NCI-H510A treated with DMSO at 0.1 percent for 48 hours (cell line): ENCODE measurements at places on chromosomes 7 and 10.

DNA sequence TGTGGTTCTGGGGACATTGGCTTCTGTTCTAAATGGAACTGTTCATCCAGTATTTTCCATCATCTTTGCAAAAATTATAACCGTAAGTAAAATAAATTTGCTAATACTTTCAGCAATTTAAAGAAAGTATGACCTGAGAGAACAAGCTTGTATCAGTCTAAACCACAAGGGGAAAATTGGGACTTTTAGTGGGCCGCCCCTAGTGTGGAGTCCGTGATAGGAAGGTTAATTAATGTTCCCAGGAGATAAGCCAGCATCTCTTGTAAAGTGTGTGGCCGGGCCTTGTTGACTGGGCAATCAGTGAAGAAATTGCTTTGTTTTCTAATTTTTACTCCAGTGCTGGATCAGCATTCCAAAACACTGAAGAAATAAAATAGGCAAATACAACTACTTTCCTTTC is 83.0 kb downstream of the ABCB5 start:
- no peak for DNase-seq

DNA sequence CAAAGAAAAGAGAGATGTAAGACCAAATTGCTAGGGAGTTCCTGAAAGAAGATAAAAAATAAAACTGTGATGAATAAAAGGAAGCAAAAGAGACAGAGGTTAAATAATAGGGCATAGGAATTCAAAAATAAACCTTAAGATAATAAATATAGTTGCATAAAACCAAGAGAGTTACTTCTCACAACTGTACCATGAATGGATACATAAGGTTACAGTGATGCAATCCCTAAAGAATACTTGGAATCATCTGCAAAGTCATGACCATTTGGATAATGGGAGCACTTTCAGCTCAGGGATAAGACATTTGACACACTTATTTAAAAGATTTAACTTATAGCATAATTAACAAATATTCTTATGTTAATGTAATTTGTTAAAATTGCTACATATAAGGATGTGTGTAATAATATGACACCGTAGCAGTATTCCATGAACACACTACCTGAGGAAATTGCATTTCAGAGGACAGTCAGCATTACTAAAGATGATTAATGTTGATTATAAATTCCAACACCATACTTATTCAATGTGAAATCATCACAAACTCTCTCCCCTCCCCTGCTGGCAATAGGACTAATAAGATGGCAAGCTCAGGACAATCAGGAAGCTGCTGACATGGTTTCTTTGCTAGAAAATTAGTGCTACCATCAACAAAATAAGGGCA is 202.1 kb upstream of the AKR1E2 start:
- DNase-seq, result no peak

- no peak for DNase-seq
These were observed 107.2 kb downstream of the SPDYE5 start for GRCh38 chr7:75599244-75599781.

DNA sequence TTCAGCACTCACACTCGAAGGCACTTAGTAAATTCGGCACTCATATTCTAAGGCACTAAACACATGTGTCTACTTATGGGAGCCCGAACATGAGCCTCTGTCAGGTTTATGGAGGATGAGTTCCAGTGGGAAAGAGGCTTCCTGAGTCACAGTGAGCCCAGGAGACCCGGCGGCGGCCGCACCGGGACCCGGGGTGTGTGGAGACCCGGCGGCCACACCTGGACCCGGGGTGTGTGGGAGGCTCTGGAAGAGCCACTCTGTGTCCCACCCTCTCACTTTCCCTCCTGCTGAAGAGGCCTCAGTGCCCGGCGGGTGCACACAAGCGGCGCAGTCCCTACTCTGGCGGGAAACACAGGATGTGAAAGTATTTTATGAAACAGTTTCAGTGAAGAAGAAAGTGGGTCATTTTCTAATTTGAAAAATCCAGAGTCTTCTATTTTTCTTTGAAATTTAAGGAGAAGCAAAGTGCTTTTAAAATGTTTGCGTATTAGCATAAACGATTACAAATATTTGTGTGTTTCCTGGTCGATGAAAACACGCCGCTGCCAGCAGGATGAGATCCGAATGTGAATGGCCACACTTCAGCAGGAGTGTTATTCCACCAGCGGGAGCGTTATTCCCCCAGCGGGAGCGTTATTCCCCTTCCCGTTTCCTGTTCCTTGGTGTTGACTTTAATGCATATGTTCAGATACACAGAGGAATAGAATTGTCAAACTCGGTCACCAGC is 625.1 kb downstream of the DNAJB6 start:
- DNase-seq, result peak; percentile 77

DNA sequence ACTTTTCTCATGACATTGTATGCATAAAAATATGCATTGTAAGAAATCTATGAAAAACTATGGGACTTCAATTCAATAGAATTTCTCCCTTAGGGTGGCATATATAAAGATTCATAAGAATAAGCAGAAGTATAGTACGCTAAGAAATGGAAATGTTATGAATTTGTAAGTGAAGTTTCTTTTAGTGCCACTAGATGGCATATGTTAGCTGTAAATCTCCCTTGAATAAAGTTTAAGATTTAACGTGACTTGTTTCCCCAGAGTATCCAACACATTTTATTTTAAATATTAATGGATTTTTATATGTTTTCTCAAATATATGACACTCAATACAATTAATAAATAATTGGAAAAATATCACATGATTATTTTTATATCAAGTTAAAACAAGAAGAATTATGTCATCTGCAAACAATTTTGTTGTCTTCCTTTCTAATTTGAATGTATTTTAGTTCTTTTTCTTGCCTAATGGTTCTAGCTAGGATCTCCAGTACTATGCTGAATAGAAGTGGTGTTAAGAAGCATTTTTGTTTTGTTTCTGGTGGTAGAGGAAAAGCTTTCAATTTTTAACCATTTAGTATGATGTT is 287.2 kb downstream of the HGF start:
- DNase-seq, result peak; percentile 55

- no peak for DNase-seq
These were observed 671.0 kb upstream of the FZD8 start for GRCh38 chr10:36313142-36313541.

- no peak for DNase-seq
These were observed 534.6 kb upstream of the NRP1 start for GRCh38 chr10:33869028-33869427.

DNA sequence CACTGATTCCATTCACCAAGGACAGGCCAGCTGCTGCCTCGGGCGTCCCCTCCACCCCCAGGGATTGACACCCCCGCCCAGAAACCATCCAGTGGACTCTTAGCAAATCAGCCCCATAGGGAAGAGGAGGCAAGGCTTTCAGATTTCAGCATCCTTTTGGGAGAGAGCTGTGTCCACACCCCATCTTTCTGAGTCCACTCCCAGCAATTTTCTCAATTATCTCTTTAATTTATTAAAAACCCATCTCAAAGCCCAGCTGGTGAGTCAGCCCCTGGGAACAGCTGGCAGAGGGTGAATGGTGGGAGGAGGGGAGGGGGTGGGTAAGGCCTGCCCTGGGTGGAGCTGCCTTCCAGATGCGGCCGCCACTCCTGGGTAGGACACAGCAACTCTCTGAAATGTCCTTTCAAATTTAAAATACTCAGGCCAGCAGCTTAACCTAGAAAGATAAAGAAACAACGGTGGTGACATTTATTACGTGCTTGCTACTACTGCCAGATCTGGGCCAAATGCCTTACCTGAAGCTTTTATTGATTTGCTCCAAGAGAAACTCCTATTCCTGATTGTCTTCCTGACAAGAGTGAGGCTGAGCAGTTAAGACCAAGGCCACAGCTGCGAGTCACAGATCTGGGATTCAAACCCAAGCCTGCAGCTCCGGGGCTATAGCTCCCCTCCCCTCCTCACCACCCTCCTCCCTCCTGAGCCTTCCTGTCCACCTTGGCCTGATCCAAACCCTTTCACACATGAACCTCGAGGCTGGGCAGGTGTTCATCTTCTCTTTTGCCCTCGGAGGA is 120.4 kb downstream of the RGS10 start:
- no peak for DNase-seq

- DNase-seq, result peak; percentile 59
These were observed 447.8 kb upstream of the C7orf33 start for GRCh38 chr7:148142660-148143248.

GRCh38 chr10:69061305-69062161 is 26.4 kb upstream of the SRGN start:
- DNase-seq, result peak; percentile 17

DNA sequence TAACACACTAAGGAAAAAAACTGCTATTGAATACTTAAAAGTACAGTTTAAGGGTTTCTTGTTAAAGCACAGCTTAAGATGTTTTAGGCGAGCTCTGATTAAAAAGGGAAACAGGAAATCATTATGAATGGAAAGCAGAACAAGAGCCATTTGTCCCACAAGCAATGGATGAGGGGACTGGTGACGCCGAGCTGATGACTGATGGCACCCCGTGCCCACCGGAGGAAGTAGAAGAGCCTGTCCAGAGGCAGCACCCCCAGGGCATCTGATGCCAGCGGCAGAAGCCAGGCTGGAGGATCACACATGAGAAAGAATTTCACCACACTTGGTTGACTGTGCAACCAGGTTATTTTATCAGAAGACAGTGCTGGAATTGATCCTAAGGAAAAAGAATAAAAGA is 15.0 kb upstream of the INSIG1 start:
- DNase-seq, result no peak

DNA sequence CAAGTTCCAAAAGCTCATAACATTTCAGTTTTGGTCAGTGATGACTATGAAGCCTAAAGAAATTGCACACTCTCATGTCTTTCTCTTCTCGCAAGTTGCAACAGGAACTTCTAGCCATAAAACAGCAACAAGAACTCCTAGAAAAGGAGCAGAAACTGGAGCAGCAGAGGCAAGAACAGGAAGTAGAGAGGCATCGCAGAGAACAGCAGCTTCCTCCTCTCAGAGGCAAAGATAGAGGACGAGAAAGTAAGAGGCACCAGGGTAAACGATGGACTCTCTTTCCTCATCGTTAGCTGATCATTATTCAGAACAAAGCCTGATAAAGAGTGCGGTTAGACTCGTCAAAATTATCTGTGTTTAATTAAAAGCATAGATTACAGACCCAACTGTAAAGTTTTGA is 94.7 kb downstream of the HDAC9 start:
- DNase-seq, result no peak
